ENCODE measurements at places on chromosomes 11 and 22. TPM values are rescaled to one million over a fixed set of nuclear protein-coding genes. Genes with fewer than 3 reads are reported as not detected.

GRCh38 chr11:134736251-134736947, 324.4 kb upstream of the B3GAT1 start:
- H3K36me3 ChIP-seq = no peaks in the 10 kb centered on the region
- no peak for DNase-seq
- no peaks in the 10 kb centered on the region for H3K27me3 ChIP-seq
- no peak overlapping the region for H3K4me3 ChIP-seq
- H3K27ac ChIP-seq = no peak overlapping the region

DNA sequence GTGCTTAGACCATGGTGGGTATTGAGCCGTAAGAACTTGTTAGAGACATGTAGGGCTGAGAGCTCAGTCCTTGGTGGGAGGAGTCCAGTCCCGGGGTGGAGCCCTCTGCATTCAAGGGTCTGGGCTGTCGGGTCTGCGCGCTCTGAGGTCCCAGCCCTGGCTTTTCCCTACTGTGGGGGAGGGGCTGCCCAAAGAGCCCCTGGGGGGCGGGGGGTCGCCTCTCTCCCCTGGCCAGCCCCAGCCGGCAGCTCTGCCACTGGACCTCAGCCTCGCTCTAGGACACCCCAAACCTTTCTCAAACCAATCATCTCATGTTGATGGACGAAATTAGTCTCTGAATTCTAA, 1006.4 kb downstream of the BRD1 start:
- no peak overlapping the region for H3K27ac ChIP-seq
- H3K36me3 ChIP-seq = no peaks in the 10 kb centered on the region
- peaks cover 22% of the 10 kb centered on the region for H3K27me3 ChIP-seq
- DNase-seq = no peak
- H3K4me3 ChIP-seq = no peak overlapping the region
- no peaks in the 10 kb centered on the region for H3K4me1 ChIP-seq

POU2F3 gene
- total RNA-seq = not detected

- DNase-seq = no peak
- H3K4me1 ChIP-seq = no peaks in the 10 kb centered on the region
- no peak overlapping the region for H3K27ac ChIP-seq
- no peaks in the 10 kb centered on the region for H3K36me3 ChIP-seq
- no peak overlapping the region for H3K4me3 ChIP-seq
Observed at GRCh38 chr22:30689622-30690021, 5.1 kb upstream of the OSBP2 start.

SERPIND1 gene
- total RNA-seq = not detected

DNA sequence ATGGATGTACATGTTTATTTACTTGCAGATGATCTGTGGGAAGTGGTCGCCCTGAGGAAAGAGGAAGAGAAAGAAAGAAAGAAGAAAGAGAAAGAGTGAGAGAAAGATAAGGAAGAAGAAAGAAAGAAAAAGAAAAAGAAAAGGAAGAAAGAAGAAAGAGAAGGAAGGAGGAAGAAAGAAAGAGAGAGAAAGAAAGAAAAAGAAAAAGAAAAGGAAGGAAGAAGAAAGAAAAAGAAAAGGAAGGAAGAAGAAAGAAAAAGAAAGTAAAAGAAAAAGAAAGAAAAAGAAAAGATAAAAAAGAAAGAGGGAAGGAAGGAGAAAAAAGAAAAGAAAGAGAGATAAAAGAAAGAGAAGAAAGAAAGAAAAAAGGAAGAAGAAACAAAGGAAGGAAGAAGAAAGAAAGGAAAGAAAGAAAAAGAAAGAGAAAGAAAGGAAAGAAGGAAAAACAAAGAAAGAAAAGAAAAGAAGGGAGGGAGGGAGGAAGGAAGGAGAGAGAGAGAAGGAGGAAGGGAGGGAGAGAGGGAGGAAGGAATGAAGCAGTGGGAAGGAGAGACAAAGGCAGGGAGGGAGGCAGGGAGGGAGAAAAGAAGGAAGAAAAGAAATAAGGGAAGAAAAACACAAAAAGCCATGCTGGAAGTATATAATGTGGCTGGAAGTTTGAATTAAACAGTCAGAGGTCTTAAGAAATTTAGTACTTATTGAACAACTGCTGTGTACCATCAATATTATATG, 976.6 kb downstream of the FAM181B start:
- no peak for DNase-seq
- no peaks in the 10 kb centered on the region for H3K4me1 ChIP-seq
- no peaks in the 10 kb centered on the region for H3K27me3 ChIP-seq
- H3K4me3 ChIP-seq = no peak overlapping the region
- no peaks in the 10 kb centered on the region for H3K36me3 ChIP-seq

DNA sequence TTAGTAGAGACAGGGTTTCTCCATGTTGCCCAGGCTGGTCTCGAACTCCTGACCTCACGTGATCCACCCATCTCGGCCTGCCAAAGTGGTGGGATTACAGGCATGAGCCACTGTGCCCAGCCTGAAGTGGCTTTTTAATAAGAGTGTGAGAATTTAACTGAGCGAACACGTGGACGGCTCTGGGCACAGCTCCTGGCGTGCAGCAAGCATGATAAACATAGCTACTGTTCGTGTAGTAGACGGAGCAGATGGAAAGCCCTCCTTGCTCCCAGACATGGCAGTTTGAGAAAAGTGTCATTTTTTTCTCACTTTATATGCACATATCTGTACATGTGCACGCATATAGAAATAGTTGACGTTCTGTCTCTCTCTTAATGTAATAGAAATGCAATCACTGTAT, 7.0 kb downstream of the EMID1 start:
- H3K27ac ChIP-seq = no peak overlapping the region
- no peaks in the 10 kb centered on the region for H3K27me3 ChIP-seq
- DNase-seq = peak; percentile 66
- H3K4me1 ChIP-seq = peaks cover 27% of the 10 kb centered on the region
- no peaks in the 10 kb centered on the region for H3K36me3 ChIP-seq

RFPL1 gene
- total RNA-seq = not detected

GRAP2 gene
- 0.78 TPM for total RNA-seq

Data from body of pancreas (tissue), 4 donors.